ENCODE measurements at places on chromosomes 3 and 15. TPM values are rescaled to one million over a fixed set of nuclear protein-coding genes. Genes with fewer than 3 reads are reported as not detected.

DNA sequence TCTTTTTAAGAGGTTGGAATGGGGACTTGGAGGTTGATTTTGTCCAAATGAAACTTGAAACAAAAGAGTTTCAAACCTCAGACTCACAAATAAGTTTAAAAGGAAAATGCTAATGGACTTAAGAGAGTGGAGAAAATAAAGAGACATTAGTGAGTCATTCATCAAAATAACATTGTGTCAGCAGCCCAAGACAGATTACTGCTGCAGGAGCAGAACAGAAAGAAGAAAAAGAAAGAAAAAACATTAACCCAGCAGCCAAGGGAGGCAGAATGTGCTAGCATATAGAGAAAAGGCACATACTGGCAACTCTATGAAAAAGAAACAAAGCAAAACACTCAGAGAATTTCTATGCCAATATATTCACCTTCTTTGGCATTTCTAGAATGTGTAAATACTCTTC, 42.6 kb downstream of the ADAMTS9 start:
- H3K27ac ChIP-seq, result no peak overlapping the region
- H3K4me1 ChIP-seq, result no peaks in the 10 kb centered on the region
- H3K27me3 ChIP-seq, result no peaks in the 10 kb centered on the region

APH1B gene
- total RNA-seq, result 31.0 TPM

ITIH3 gene
- total RNA-seq, result 4.5 TPM

GRCh38 chr3:61783993-61784718, 222.8 kb downstream of the PTPRG start:
- peaks cover 5% of the 10 kb centered on the region for H3K4me1 ChIP-seq
- no peaks in the 10 kb centered on the region for H3K36me3 ChIP-seq
- DNase-seq, result no peak
- H3K4me3 ChIP-seq, result no peak overlapping the region
- no peaks in the 10 kb centered on the region for H3K27me3 ChIP-seq
